Naive thymus-derived CD8-positive, alpha-beta T cell (primary cell): ENCODE measurements at places on chromosomes 5 and 9. TPM values are rescaled to one million over a fixed set of nuclear protein-coding genes. Genes with fewer than 3 reads are reported as not detected.
A peak's percentile ranks its signal among the peaks of the same experiment; 100 is the strongest.

GRCh38 chr5:125834438-125835115 lies 588.6 kb upstream of the GRAMD2B start:
- DNase-seq = no peak
- no peaks in the 10 kb centered on the region for H3K4me1 ChIP-seq
- H3K4me3 ChIP-seq = no peak overlapping the region

GRCh38 chr5:168874713-168875380 lies 295.7 kb upstream of the PANK3 start:
- no peak overlapping the region for H3K4me3 ChIP-seq
- peaks cover 4% of the 10 kb centered on the region for H3K4me1 ChIP-seq
- no peaks in the 10 kb centered on the region for H3K36me3 ChIP-seq
- peaks cover 23% of the 10 kb centered on the region for H3K27me3 ChIP-seq
- DNase-seq = no peak

DNA sequence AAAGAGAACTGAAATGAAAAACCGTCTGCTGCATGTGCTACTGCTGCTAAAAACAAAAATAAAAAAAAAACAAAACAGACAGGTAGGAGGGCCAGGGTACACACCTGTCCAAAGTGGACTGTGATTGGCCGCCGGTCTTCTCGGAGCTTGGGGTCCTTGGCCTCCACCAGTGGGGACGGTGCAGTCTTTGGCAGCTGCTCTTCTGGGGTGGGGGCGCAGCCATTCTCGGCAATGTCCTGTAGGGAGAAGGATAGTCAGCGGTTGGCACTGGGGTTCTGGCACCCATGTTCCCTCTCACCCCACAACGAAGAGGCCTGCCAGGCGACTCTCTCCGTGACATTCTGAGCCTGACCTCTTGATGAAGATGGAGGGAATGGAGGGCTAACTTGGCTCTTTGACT lies 84.3 kb downstream of the CRB2 start:
- no peaks in the 10 kb centered on the region for H3K4me1 ChIP-seq
- H3K27me3 ChIP-seq = no peaks in the 10 kb centered on the region
- DNase-seq = no peak

DNA sequence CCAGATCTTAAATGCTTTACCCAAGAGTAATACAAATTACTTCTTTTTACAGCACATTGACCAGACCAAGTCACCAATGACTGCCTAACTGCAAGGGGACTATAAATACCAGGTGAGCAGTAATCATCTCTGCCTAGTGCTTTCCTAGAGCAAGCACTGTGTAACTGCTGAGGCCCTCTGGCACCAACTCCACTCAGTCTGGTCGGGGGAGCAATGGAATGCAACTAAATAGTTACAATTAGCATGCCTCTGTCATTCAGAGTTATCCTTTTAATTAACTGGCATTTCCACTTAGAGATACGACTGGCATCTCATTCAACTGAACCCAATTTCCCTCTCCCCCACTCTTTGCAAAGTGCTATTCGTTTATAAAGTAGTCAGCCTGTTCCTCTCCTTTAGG lies 1309.1 kb upstream of the DMAC1 start:
- no peak for DNase-seq
- H3K27ac ChIP-seq = no peak overlapping the region
- no peaks in the 10 kb centered on the region for H3K36me3 ChIP-seq
- no peak overlapping the region for H3K4me3 ChIP-seq

- no peaks in the 10 kb centered on the region for H3K4me1 ChIP-seq
- no peaks in the 10 kb centered on the region for H3K36me3 ChIP-seq
- H3K27ac ChIP-seq = no peak overlapping the region
- no peak overlapping the region for H3K4me3 ChIP-seq
- H3K27me3 ChIP-seq = peaks cover 10% of the 10 kb centered on the region
Observed at GRCh38 chr9:32581512-32582143, 8.7 kb upstream of the NDUFB6 start.

DNA sequence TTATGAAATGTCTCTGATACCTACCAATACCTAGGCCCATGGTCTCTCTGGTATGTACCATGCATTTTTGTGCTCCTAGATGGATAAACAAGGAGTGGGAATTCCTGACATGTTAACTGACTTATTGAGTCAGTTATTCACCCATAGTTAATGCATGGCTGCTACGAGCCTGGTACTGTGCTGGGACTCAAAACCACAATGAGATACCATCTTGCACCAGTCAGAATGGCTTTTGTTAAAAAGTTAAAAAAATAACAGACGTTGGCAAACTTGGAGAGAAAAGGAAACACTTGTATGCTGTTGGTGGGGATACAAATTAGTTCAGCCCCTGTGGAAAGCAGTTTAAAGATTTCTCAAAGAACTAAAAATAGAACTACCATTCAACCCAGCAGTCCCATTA lies 293.8 kb downstream of the OSTF1 start:
- H3K27ac ChIP-seq = no peak overlapping the region
- H3K36me3 ChIP-seq = peaks cover 20% of the 10 kb centered on the region
- no peaks in the 10 kb centered on the region for H3K4me1 ChIP-seq
- no peak for DNase-seq
- H3K27me3 ChIP-seq = peaks cover 7% of the 10 kb centered on the region

- no peak for DNase-seq
- no peaks in the 10 kb centered on the region for H3K27me3 ChIP-seq
- H3K36me3 ChIP-seq = no peaks in the 10 kb centered on the region
Observed at GRCh38 chr9:131323629-131324028, 34.1 kb downstream of the PLPP7 start.

GRCh38 chr5:139456776-139457175 lies 5.8 kb downstream of the ECSCR start:
- no peak for DNase-seq
- H3K4me1 ChIP-seq = peaks cover 65% of the 10 kb centered on the region
- H3K4me3 ChIP-seq = no peak overlapping the region
- no peaks in the 10 kb centered on the region for H3K36me3 ChIP-seq
- peak overlapping the region; percentile 62 for H3K27ac ChIP-seq

DNA sequence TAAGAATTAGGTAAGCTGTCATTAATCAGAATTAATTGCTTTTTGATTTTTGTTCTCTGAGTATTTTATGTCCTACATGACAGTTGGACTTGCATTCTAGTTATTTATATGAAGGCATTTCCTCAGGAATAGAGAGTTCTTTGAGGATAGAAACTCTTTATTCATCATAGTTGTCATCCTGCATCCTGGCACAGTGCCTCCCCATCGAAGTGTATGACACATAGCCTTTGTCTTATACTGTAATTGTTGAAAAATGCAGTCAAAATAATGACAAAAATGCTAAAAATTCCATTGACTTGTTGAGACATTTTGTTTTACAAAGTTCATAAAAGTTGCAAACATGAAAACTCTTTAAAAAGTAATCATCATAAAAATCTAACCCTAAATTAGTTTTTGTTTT lies 36.5 kb downstream of the CFAP95 start:
- H3K4me1 ChIP-seq = peaks cover 3% of the 10 kb centered on the region
- H3K27ac ChIP-seq = no peak overlapping the region
- H3K4me3 ChIP-seq = no peak overlapping the region
- DNase-seq = no peak

GRCh38 chr5:146368137-146368536 lies 29.5 kb downstream of the POU4F3 start:
- no peak overlapping the region for H3K27ac ChIP-seq
- H3K27me3 ChIP-seq = peaks cover 15% of the 10 kb centered on the region
- no peaks in the 10 kb centered on the region for H3K4me1 ChIP-seq
- no peak overlapping the region for H3K4me3 ChIP-seq
- no peaks in the 10 kb centered on the region for H3K36me3 ChIP-seq
- DNase-seq = no peak

DNA sequence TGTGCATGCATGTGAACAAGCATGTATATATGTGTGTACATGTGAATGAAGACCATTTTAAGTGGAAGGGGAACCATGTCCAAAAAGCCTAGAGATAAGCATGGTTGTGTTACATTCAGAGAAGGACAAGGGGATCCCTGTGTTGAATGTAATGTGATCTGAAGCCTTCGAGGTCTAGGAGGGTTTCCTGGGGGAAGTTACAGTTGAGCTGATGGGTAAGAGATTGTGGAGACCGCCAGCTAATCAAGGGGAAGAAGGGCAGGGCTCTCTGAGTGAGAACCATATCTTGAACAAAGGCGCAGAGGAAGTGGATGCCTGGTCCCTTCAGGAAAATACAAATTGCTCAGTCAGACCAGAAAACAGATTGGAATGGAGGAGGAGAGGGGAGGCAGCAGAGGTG lies 45.5 kb upstream of the TNFSF15 start:
- peaks cover 8% of the 10 kb centered on the region for H3K4me1 ChIP-seq
- no peak overlapping the region for H3K27ac ChIP-seq
- H3K27me3 ChIP-seq = no peaks in the 10 kb centered on the region
- no peak for DNase-seq
- H3K36me3 ChIP-seq = no peaks in the 10 kb centered on the region

- H3K4me3 ChIP-seq = no peak overlapping the region
- H3K4me1 ChIP-seq = no peaks in the 10 kb centered on the region
- DNase-seq = no peak
- H3K27ac ChIP-seq = no peak overlapping the region
- no peaks in the 10 kb centered on the region for H3K36me3 ChIP-seq
- H3K27me3 ChIP-seq = peaks cover 7% of the 10 kb centered on the region
Observed at GRCh38 chr5:161562446-161562845, 15.9 kb upstream of the GABRB2 start.

DNA sequence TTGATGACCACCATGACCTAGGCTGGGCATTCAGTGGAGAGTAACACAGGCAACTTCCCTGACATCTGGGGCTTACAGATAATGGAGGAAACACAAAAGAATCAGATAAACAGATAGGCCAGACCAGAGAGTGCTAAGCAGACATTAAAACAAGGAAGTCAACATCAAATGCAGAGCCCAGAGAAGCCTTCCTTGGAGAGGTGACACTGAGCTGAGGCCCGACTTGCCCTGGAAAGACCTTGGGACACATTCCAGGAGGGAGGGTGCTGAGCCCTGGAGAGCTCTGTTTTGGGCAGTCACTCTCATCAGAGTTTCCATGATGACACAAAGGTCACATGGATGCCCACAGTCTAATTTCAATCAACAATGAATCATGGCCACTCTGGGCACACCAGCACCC lies 31.9 kb upstream of the C5orf58 start:
- no peak overlapping the region for H3K27ac ChIP-seq
- no peak overlapping the region for H3K4me3 ChIP-seq
- H3K4me1 ChIP-seq = no peaks in the 10 kb centered on the region
- no peaks in the 10 kb centered on the region for H3K36me3 ChIP-seq
- peaks cover 9% of the 10 kb centered on the region for H3K27me3 ChIP-seq

GRCh38 chr5:98432378-98432777 lies 341.1 kb upstream of the RGMB start:
- DNase-seq = no peak
- no peaks in the 10 kb centered on the region for H3K4me1 ChIP-seq
- peaks cover 1% of the 10 kb centered on the region for H3K27me3 ChIP-seq
- no peak overlapping the region for H3K4me3 ChIP-seq
- no peak overlapping the region for H3K27ac ChIP-seq

DNA sequence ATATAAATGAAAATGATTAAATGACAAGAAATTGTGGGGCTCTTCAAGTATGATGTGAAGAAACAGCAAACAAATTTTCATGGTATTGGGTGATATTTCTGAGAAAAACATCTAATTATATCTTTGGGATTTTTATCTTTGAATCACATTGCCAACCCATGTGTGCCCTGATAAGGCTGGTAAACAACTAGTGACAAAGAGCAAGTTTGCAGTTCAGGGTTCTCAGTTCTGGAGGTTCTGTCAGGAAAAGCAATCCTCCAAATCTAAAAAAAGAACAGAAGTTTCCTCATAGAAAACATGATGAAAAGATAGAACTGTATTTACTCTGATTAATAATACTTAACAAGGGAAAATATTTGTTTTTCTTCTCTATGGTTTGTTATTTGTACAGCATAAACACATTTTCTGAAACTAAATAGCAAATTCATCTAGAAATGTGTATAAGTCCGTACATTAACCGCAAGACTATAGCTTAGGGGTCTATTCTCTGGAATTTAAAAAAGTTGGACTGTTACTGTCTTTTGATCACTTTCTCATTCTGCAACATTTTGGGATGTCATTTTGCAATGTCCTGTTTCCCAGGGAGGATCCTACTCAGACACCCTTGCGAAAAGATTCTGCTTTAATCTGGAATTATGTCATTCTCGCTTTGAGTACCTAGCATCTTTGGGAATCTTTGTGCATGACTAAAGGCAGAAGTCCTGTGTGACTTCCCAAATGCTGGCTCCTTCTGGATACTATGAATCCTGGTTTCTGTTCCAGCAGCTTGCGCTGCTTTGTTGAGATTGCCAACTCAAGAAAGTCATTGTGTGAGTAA lies 308.5 kb downstream of the ADGRV1 start:
- H3K4me3 ChIP-seq = no peak overlapping the region
- DNase-seq = no peak
- H3K27me3 ChIP-seq = no peaks in the 10 kb centered on the region
- H3K27ac ChIP-seq = no peak overlapping the region
- no peaks in the 10 kb centered on the region for H3K36me3 ChIP-seq

GRCh38 chr9:19988281-19988680 lies 199.4 kb upstream of the SLC24A2 start:
- H3K27ac ChIP-seq = no peak overlapping the region
- H3K4me3 ChIP-seq = no peak overlapping the region
- DNase-seq = no peak
- H3K36me3 ChIP-seq = no peaks in the 10 kb centered on the region
- H3K27me3 ChIP-seq = no peaks in the 10 kb centered on the region
- no peaks in the 10 kb centered on the region for H3K4me1 ChIP-seq

GRCh38 chr5:35213608-35214007 lies 16.7 kb downstream of the PRLR start:
- no peak overlapping the region for H3K27ac ChIP-seq
- no peak overlapping the region for H3K4me3 ChIP-seq
- H3K27me3 ChIP-seq = peaks cover 17% of the 10 kb centered on the region
- H3K36me3 ChIP-seq = no peaks in the 10 kb centered on the region

GRCh38 chr5:97842687-97843086 lies 659.6 kb upstream of the RIOK2 start:
- no peak overlapping the region for H3K27ac ChIP-seq
- no peaks in the 10 kb centered on the region for H3K4me1 ChIP-seq
- H3K36me3 ChIP-seq = no peaks in the 10 kb centered on the region
- no peaks in the 10 kb centered on the region for H3K27me3 ChIP-seq
- DNase-seq = no peak
- H3K4me3 ChIP-seq = no peak overlapping the region

- no peaks in the 10 kb centered on the region for H3K4me1 ChIP-seq
- H3K27me3 ChIP-seq = no peaks in the 10 kb centered on the region
- DNase-seq = no peak
- no peaks in the 10 kb centered on the region for H3K36me3 ChIP-seq
- H3K4me3 ChIP-seq = no peak overlapping the region
Observed at GRCh38 chr5:148725675-148726074, 71.3 kb upstream of the HTR4 start.

The GABRG2 gene
- not detected for polyA plus RNA-seq

The PCDHB14 gene
- polyA plus RNA-seq = not detected

The PCDHB3 gene
- not detected for polyA plus RNA-seq

The FRMD3 gene
- 0.08 TPM for polyA plus RNA-seq

The DBN1 gene
- polyA plus RNA-seq = 20.5 TPM

The TMC1 gene
- not detected for polyA plus RNA-seq

The TBCA gene
- 191 TPM for polyA plus RNA-seq

The CDH9 gene
- not detected for polyA plus RNA-seq
